ENCODE measurements at places on chromosomes 3 and 15. TPM values are rescaled to one million over a fixed set of nuclear protein-coding genes. Genes with fewer than 3 reads are reported as not detected.

GHSR gene
- total RNA-seq, result not detected

KBTBD12 gene
- not detected for total RNA-seq

MOBP gene
- not detected for total RNA-seq

CEMIP gene
- total RNA-seq, result not detected

LNP1 gene
- 1.2 TPM for total RNA-seq

KIF9 gene
- 2.9 TPM for total RNA-seq

ACAP2 gene
- 66.0 TPM for total RNA-seq

BCL6 gene
- total RNA-seq, result 37.9 TPM

GOLGA8T gene
- total RNA-seq, result not detected

GOLGA6L10 gene
- 1.2 TPM for total RNA-seq

MITF gene
- not detected for total RNA-seq

SAMMSON gene
- not detected for total RNA-seq

DUOXA2 gene
- total RNA-seq, result not detected

SI gene
- total RNA-seq, result not detected

UACA gene
- total RNA-seq, result 0.91 TPM

POPDC2 gene
- total RNA-seq, result 3.8 TPM

A4GNT gene
- total RNA-seq, result not detected

B2M gene
- 7,206 TPM for total RNA-seq

ADAMTS17 gene
- 11.4 TPM for total RNA-seq

NUTM1 gene
- not detected for total RNA-seq

CIB2 gene
- total RNA-seq, result 0.41 TPM

CPA3 gene
- total RNA-seq, result not detected

GOLGA8Q gene
- total RNA-seq, result 0.75 TPM

MME gene
- not detected for total RNA-seq

SPSB4 gene
- not detected for total RNA-seq

SLC27A2 gene
- total RNA-seq, result 6.2 TPM

ECE2 gene
- not detected for total RNA-seq

PIERCE2 gene
- not detected for total RNA-seq

GRIP2 gene
- not detected for total RNA-seq

ZBTB20 gene
- 15.1 TPM for total RNA-seq

MYO5A gene
- 25.5 TPM for total RNA-seq

ZNF860 gene
- not detected for total RNA-seq

WDR93 gene
- not detected for total RNA-seq

WWTR1 gene
- 0.29 TPM for total RNA-seq

SIDT1 gene
- 19.7 TPM for total RNA-seq

NLGN1 gene
- not detected for total RNA-seq

MINDY4B gene
- total RNA-seq, result not detected

ATRIP gene
- total RNA-seq, result 14.9 TPM

EHHADH gene
- 2.0 TPM for total RNA-seq

GOLGA8M gene
- total RNA-seq, result 1.1 TPM

All from activated naive CD4-positive, alpha-beta T cell treated with anti-CD3 and anti-CD28 coated beads, Interleukin-2, amount 10 ng/mL, durations not matched to agents 5 hours and 36 hours (primary cell).